Pancreas (tissue), 10 donors: ENCODE measurements at places on chromosomes 12 and 14. TPM values are rescaled to one million over a fixed set of nuclear protein-coding genes. Genes with fewer than 3 reads are reported as not detected.

GRCh38 chr12:76784600-76785051 is 20.7 kb downstream of the ZDHHC17 start:
- H3K4me3 ChIP-seq = no peak overlapping the region
- no peaks in the 10 kb centered on the region for H3K36me3 ChIP-seq
- H3K27me3 ChIP-seq = no peaks in the 10 kb centered on the region
- peaks cover 13% of the 10 kb centered on the region for H3K4me1 ChIP-seq
- H3K27ac ChIP-seq = no peak overlapping the region

DNA sequence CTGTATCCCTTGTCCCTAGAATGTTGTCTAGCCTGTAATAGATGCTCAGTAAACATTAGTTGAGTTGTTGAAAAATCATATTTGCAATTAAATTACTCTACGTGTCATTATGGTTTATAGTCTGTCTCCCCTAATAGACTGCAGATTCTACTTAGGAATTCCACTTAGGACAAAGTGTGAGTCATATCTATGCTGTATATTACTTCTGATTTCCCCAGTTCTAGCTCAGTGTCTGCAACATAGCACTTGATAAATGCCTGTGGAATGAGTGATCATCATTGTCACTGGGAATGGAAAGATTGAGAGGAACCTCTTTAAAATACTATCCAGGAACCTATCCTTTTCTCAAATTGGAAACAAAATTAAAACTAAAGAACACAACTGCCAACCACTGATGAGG is 99.3 kb downstream of the TBX5 start:
- no peak overlapping the region for H3K4me3 ChIP-seq
- no peaks in the 10 kb centered on the region for H3K4me1 ChIP-seq
- no peak overlapping the region for H3K27ac ChIP-seq
- H3K36me3 ChIP-seq = no peaks in the 10 kb centered on the region
- H3K27me3 ChIP-seq = no peaks in the 10 kb centered on the region

DNA sequence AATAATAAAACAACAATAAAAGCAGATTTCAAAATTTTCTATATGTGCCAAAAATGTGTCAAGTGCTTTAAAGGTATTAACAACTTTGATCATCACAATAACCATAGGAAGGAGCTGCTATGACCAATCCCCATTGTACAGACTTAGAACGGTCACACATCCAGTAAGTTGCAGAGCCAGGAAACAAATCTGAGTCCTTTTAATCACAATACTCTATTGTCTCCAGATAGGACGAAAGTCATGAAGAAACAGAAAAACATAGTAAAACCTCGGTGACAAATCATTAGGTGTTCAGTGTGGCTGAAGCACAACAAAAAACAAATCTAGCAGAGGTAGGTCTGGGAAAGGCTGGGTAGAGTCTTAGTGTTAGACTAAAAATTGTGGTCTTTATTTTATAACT is 178.8 kb downstream of the GRIP1 start:
- H3K4me1 ChIP-seq = no peaks in the 10 kb centered on the region
- DNase-seq = no peak
- no peaks in the 10 kb centered on the region for H3K36me3 ChIP-seq
- no peak overlapping the region for H3K4me3 ChIP-seq
- no peak overlapping the region for H3K27ac ChIP-seq

DNA sequence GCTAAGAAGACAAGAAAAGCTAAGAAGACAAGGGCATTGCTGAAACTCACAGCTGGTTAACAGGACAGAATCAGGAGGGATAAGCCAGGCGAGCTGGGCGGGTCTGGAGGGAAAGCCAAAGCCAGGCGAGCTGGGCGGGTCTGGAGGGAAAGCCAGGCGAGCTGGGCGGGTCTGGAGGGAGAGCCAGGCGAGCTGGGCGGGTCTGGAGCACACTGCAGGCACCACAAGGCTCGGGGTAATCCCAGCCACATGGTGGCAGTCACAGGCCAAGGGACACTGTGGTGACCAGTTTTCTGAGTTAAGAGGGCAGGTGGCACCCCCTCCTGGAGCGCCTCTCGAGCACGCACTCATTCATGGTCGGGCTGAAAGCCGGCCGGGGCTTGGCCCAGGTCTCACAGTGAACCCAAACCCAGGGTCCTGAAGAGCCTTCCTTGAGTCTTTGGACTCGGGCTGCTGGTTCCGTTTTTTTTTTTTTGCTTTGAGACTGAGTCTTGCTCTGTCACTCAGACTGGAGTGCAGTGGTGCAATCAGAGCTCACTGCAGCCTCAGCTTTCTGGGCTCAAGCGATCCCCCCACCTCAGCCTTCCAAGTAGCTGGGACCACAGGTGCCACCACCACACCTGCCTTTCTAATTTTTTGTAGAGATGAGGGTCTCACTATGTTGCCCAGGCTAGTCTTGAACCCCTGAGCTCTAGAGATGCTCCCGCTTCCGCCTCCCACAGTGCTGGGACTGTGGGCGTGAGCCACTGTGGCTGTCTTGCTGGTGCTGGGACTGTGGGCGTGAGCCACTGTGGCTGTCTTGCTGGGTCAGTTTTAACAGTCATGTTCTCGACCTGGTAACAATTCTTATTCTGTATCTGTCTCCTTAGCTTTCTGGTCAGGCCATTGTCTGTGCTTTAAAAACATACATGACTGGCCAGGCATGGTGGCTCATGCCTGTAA is 40.2 kb downstream of the HSP90AA1 start:
- H3K27me3 ChIP-seq = no peaks in the 10 kb centered on the region
- no peak overlapping the region for H3K4me3 ChIP-seq
- H3K36me3 ChIP-seq = peaks cover 79% of the 10 kb centered on the region

GRCh38 chr12:19647806-19648556 is 208.7 kb downstream of the AEBP2 start:
- no peak for DNase-seq
- no peak overlapping the region for H3K4me3 ChIP-seq
- no peaks in the 10 kb centered on the region for H3K36me3 ChIP-seq
- H3K4me1 ChIP-seq = no peaks in the 10 kb centered on the region

- no peaks in the 10 kb centered on the region for H3K27me3 ChIP-seq
- no peak overlapping the region for H3K4me3 ChIP-seq
- no peak overlapping the region for H3K27ac ChIP-seq
- no peaks in the 10 kb centered on the region for H3K4me1 ChIP-seq
Measured at GRCh38 chr14:81366214-81366613, 33.9 kb downstream of the STON2 start.

DNA sequence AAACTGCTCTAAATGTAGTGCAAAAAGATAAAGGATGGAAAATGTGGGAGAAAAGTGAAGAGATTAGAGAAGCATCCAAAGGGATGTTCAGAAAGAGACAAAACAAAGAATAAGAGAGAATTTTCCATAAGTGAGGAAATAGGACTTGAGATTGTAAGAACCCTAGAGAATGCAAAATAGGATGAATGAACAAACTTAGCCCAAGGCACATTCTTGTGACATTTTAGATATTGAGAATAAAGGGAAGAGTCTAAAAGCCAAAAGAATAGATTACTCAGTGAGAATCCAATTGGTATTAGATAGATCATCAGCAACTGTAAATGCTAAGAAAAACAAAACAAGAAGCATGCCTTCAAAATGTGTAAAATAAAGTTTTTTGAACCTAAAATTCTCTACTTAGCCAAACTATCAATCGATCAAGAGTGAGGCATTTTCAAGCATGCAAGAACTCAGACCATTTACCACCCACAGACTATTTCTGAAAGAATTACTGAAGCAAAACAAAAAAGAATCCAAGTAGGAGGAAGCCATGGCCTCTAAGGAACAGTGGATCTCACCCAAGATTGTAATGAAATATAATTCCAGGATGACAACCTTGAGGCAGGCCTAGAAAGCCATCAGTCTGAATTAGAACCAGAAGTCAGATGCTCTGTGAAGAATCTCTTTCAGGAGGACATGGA is 33.5 kb downstream of the DYRK2 start:
- DNase-seq = no peak
- no peaks in the 10 kb centered on the region for H3K36me3 ChIP-seq
- no peak overlapping the region for H3K4me3 ChIP-seq
- no peak overlapping the region for H3K27ac ChIP-seq
- H3K27me3 ChIP-seq = no peaks in the 10 kb centered on the region
- H3K4me1 ChIP-seq = no peaks in the 10 kb centered on the region

GRCh38 chr12:54370171-54370730 is 6.0 kb upstream of the GPR84 start:
- peak overlapping the region; percentile 42 for H3K4me3 ChIP-seq
- H3K4me1 ChIP-seq = no peaks in the 10 kb centered on the region
- DNase-seq = peak; percentile 65
- H3K27me3 ChIP-seq = no peaks in the 10 kb centered on the region
- H3K36me3 ChIP-seq = no peaks in the 10 kb centered on the region

DNA sequence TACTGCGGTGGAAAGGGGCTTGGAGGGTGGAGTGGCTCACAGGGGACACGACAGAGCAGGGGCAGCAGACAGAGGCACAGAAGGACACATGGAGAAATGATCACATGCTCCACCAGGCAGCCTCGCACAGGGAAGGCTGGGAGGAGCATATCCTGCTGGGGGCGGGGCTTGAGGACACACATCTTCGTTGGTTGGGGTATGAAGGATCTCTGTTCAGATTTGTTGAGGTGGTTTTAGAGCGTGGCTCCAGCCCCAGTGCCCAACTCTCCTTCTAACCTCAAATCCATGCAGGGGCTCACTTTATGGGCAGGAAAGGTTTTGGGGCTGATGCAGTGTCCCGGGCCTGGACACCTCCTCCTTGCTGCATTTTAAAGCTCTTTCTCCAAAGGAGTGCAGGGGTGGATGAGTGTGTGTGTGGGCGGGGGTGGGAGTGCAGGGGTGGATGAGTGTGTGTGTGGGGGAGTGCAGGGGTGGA is 733 bp upstream of the P3H3 start:
- H3K36me3 ChIP-seq = no peaks in the 10 kb centered on the region
- no peak overlapping the region for H3K27ac ChIP-seq
- H3K4me3 ChIP-seq = no peak overlapping the region

- H3K36me3 ChIP-seq = peaks cover 3% of the 10 kb centered on the region
- no peak for DNase-seq
- H3K4me3 ChIP-seq = no peak overlapping the region
- H3K4me1 ChIP-seq = no peaks in the 10 kb centered on the region
- no peak overlapping the region for H3K27ac ChIP-seq
Measured at GRCh38 chr14:88572117-88572516, 9.3 kb downstream of the ZC3H14 start.

DNA sequence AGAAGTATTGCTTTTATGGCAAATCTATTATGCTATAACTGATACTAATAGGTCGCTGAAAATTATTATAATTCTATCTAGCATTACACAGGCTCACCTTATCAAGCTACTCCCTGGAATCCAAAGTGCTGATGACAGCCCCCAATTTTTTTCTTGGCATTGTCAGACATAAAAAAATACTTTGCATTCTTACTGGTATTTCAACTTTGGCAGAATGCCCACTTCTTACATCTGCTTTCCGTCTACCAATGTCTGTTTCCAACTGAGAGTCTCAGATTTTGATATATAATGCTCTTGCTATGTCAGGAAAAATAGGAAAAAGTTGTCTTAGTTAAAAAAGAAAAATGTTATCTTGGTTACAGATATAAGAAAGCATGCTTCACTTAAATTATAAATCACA is 615.4 kb downstream of the C12orf50 start:
- H3K27me3 ChIP-seq = no peaks in the 10 kb centered on the region
- no peak overlapping the region for H3K4me3 ChIP-seq
- no peaks in the 10 kb centered on the region for H3K4me1 ChIP-seq
- H3K27ac ChIP-seq = no peak overlapping the region

DNA sequence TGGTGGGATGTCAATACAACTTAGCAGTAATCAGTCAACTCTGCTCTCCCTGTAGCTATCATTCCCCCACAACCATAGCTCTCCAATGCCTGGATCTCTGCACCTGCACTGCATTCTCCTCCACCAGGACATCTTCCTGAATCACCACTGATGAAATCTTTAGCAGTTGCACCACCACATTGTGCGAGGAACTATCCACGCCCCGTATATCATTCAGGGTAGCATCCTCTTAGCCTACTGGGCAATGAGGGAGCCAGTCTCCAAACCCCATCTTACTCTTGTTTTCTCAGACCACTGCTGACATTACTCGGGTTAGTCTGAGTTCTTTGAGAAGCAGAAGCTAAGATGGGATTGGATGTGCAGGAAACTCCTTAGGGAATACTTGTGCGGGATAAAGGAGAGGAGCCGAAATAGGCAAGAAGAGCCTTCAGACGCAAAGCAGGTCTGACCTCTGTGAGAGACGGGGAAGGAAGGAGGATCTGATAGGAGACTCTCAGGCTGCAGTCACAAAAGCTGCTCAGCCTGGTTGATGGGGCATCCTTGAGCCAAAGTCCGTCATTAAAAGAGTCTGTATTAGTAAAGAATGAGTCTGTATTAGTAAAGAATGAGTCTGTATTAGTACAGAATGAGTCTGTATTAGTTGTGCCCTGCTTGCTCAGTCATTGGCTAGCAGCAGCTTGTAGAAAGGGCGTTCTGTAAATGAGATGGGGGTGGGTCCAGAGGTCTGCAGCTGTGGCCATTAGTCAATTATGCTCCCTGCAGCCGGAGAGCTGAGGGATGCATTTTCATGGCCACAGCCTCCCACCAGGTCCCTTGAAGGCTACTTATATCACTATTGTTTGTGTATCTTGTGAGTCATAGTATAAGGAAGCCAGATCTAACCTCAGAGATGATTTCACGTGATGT is 49.6 kb upstream of the RASSF3 start:
- H3K4me1 ChIP-seq = no peaks in the 10 kb centered on the region
- no peak overlapping the region for H3K4me3 ChIP-seq
- H3K27me3 ChIP-seq = no peaks in the 10 kb centered on the region
- no peak for DNase-seq

- H3K4me3 ChIP-seq = no peak overlapping the region
- no peak overlapping the region for H3K27ac ChIP-seq
- H3K27me3 ChIP-seq = no peaks in the 10 kb centered on the region
Measured at GRCh38 chr12:124823272-124823970, 40.2 kb downstream of the SCARB1 start.

- no peak overlapping the region for H3K4me3 ChIP-seq
- H3K27ac ChIP-seq = no peak overlapping the region
- H3K27me3 ChIP-seq = no peaks in the 10 kb centered on the region
- DNase-seq = no peak
Measured at GRCh38 chr14:56310643-56311042, 192.4 kb downstream of the PELI2 start.

The BMAL2 gene
- total RNA-seq = 2.1 TPM

The C12orf50 gene
- 0.09 TPM for total RNA-seq

The SLC10A1 gene
- total RNA-seq = not detected

The RHEBL1 gene
- 0.25 TPM for total RNA-seq

The ARG2 gene
- 2.8 TPM for total RNA-seq
